CD4-positive, alpha-beta T cell treated with Interleukin-21 for 1 hour (primary cell): ENCODE measurements at places on chromosomes 16 and 17.

DNA sequence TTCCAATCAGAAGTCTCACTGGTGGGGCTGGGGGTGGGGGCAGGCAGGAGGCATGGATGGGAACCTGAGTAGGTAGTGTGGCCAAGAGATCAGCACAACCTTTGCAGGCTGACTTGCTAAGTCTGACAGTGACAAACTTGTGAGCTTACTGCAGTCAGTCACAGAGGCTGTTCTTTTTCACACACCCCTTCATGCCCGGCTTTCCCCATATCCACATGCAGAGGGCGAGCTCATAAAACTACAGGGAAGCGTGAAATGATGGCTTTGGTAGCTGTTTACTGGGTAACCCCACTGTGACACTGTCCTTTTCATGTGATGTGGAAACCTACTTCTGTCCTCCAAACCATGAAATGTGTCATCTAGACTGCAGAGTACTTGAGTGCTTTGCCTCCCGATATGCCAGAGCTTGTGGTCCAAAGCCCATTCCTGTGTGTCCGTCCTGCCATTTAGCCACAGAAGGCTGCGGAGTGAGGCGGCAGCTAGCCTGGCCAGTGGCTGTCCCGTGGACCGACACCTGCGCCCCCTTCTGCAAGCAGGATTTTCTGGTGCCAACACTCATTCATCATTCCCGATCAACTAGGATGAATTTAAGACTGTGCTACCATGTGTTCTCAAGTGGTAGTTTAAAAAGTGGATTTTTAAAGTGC lies 9.8 kb downstream of the GEMIN4 start:
- no peak for DNase-seq

DNA sequence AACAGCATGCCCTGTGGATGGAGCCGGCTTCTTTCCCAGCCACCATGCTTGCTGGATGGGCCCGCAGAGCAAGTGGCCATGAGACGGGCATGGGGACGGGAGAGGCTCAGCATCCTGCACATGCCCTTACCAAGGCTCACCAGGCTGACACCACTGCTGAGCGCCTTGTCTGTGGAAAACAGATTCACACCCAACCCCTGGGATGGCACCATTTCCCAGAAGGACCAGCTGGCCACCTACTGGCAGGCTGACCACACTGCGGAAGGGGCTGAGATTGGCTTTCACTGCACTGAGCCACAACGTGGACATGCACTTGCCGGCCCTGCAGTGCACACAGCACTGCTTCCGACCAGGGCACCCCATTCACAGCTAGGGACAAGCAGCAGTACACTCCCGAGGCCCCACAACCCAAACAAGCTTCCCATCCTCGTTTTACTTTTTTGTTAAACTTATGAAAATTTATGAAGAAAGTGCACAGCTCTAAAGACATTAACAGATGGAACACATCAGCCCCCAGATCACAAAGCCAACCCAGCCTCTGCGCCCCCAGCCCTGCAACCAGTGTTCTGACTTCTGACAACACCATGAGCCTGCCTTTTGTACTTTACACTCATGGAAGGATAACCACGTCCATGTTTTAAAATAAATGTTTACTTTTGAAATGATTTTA lies 13.9 kb upstream of the KRTAP17-1 start:
- peak; percentile 16 for DNase-seq

GRCh38 chr17:76772842-76773525 lies 35.1 kb downstream of the MFSD11 start:
- peak; percentile 76 for DNase-seq

GRCh38 chr16:57000271-57001025 lies 11.1 kb downstream of the NLRC5 start:
- peak; percentile 50 for DNase-seq

DNA sequence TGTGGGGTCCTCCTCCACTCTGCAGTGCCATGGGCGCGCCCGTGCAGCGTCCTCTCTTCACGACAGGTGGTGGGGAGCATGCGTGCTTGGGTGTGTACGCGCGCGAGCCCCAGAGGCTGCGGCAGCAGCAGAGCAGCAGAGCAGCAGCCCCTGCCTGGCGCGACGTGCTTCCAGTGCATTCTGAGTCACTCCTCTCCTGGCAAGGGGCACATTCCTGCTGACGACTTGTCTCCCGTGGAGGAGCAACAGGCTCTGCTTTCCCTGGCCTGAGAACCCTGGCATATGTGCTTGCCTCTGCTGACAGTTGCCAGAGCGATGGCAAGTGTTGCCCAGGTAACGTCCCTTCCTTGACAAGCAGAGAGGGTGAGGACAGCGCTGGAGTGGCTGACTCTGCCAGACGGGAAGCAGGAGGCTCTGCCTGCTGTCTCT lies 133.8 kb upstream of the PLCG2 start:
- DNase-seq: no peak

DNA sequence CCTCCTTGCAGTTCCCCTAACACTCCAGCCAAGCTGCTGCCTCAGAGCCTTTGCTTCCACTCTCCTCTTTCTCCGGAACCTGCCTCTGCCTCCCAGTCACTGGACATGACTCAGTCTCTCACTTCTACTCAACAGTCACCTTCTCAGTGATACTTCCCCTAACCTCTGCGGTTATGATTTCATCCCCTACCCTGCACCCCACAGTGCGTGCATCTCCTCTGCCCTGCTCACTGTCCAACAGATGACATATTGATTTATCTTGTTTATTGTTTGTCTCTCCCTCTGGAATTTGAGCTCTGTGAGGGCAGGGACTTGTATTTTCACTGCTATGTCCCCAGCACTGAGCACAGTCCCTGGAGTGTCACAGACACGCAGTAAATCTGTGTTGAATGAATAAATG lies 100.7 kb downstream of the CYLD start:
- no peak for DNase-seq
